ENCODE measurements at places on chromosomes 4 and X. TPM values are rescaled to one million over a fixed set of nuclear protein-coding genes. Genes with fewer than 3 reads are reported as not detected.

- DNase-seq, result no peak
Measured at GRCh38 chrX:10649265-10649664, 28.9 kb upstream of the MID1 start.

- DNase-seq, result no peak
Measured at GRCh38 chrX:42077675-42078074, 154.3 kb upstream of the CASK start.

DNA sequence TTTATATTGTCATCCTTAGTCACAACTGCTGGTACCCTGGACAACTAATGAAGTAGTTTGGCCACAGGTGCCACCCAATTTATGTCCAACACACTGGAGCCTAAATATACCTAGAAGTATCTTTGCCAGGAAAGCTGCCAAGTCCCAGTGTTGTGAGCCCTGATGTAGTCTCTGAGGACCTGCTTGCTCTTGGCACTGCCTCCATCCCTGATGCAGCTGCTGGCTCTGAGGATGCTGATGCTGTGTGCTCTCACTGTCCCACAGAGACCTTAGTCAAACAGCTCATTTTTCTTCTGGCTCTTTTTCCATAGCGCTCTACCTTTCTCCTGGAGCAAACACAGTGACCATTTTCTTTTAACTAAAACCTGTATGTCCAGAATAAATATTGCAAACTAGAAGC, 1535.4 kb upstream of the ADGRL3 start:
- DNase-seq, result no peak

DNA sequence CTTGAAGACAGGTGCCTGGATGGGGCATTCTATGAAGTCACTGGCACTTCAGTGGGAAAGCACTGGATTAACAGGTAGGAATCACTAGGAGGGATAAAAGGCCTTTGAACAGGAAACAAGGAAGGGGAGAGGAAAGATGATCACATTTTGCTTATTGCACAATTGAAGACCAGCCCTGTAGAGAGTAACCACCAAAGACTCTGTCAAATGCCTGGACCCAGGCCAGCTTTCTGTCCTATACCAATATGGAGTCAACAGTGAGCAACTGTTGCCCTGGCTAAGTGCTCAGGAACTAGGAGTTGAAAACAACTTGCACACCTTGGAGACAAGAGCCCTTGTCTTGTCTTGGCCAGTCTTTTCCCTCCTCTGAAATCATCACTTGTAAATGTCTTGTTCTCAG, 14.1 kb upstream of the RTL3 start:
- DNase-seq, result no peak

GRCh38 chr4:158172261-158173258, at the start of gene GASK1B:
Gene GASK1B, minus strand, starts transcription at chr4:158173025. Its CDS starts 1,650 bp downstream, at chr4:158171375.
- no peak for DNase-seq

GRCh38 chrX:63735882-63736281, 49.1 kb downstream of the ARHGEF9 start:
- no peak for DNase-seq

GRCh38 chrX:42248226-42248625, 324.9 kb upstream of the CASK start:
- no peak for DNase-seq

DNA sequence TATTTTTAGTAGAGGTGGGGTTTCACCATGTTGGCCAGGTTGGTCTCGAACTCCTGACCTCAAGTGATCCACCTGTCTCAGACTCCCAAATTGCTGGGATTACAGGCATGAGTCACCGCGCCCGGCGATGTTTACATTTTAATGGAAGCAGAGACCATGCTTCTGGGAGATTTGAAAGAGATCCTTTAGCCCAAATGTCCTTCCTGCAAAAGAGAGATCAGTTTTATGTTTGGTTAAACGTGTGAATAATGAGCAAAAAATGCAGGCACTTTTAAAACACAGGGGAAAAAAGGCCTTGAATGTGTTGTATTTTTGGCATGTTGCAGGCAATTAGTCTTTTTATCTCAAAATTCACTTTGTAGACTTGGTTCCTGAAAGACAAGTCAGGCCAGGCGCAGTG, 95.8 kb upstream of the ELOVL6 start:
- DNase-seq, result no peak

DNA sequence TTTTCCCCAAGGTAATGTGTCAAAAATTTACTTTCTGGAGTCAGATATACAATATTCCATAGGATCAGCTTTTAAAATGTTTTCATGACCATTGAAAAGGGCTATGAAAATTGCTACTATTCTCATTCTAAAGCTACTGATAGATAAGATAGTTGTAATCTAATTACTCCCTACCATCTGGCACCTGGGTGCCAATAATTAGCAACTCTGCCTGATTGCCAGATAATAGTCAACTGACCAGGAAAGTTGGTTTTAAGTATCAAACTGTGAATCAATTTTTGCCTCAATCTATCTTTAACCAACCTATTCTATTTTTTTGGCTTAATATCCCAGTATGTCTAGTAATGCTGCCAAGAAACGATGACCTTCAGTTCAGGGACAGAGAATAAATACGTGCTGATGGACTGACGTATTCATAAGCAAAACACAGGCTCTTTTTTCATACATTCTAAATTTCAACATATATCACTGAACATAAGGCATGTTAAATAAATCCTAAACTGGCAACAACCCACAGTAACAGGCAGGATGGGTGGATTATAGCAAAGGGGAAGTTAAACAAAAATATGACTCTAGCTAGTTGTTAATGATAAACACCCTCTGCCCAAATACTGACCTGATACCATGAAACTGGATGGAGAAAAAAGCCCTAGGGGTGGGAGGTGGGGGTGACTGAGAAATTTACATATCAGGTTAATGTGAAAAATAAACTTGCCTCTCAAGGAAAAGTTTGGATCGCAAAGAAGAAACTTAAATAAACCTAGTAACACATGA, 18.2 kb downstream of the SH3RF1 start:
- DNase-seq, result no peak

DNA sequence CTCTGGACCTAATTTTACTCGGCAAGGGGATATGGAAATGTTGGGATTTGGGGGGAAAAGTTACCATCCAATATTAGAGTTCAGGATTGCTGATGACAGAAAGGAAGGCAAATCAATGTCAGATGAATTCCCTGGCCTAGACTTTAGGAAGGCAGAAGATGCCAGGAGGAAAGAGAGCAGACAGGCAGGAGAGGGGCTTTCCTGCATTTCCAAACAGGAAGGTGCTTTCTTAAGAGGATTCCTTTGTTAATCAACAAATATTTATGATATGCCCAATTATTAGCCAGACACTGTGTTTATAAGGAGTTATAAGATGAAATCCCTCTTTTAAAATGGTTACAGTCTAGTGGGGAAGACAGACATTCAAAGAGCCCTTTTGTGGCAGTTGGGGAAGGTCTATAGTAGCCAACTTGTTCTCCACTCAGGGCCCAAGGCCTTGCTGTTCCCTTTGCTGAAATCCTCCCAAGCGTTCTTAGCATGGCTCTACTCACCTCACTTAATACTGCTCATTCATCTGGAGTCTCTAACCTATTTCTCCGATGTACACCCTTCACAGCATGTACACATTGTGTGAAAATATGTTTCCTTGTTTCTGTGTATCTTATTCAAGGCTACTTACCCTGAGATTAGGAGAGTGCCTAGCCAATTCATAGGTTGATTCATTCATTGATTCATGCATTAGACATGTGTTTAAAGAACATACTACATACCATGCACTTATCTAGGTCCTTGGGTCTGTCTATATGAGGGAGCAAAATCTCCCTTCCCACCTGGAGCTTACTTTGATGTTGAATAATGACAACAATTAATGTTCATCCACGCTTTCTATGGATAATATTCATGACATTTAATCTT, 5.3 kb downstream of the IGFBP7 start:
- DNase-seq, result no peak

DNA sequence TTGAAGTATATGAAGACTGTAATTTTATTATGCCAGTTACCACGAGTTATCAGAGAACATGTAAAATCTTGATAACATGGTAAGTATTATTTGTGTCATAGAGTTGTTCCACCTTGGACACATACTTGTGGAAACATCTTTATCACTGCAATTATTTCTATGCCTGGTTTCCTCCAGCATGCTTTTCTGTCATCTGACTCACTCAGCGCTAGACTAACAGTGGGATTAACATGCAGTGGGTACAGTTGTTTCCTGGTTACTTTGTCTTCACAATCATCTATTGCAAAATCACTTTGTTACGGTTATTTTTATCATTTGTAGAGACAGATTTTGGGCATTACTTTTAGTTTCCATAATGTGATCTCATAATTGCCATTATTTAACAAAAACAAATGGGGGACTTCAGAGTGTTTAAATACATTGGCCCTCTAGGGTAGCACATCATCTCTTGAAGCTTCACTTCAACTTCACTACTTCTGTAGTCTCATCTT, at the start of gene STATH:
Gene STATH (plus strand): TSS at position 441 of the 491 bp plus-strand sequence. CDS start 2,472 bp downstream, outside the sequence.
- no peak for DNase-seq

DNA sequence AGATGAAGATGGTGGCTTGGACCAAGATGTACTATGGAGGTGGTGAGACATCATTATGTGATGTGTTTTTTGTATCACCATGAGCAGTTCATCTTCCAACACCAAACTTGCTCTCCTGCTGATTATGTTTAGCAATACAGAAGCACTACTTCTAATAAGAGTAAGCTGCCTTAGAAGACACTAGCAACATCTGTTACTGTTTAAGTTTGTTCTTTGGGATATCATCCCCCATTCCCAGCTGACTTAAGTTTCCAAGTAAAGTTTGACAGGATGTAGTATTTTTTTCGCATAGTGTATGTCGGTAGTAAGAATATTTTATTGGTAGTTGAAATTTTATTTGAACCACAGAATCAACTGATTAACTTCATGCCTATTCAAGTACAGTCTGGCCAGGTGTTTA, 123.5 kb upstream of the BMPR1B start:
- DNase-seq, result no peak

DNA sequence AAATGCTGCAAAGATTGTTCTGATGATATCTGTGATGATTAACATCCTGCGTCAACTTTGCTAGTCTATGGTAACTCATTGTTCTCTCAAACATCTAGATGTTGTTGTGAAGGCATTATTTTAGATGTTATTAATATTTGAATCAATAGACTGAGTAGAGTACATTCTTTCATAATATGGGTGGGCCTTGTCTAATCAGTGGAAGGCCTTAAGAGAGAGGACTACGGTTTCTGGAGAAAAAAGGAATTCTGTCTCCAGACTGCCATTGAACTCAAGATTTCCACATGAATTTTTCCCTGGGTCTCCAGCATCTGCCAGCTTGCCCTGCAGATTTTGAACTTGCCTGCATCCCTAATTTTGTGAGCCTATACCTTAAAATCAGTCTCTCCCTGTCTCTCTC, 2381.1 kb upstream of the AGA start:
- DNase-seq, result no peak

- no peak for DNase-seq
Measured at GRCh38 chrX:20393944-20394343, 127.2 kb upstream of the RPS6KA3 start.

DNA sequence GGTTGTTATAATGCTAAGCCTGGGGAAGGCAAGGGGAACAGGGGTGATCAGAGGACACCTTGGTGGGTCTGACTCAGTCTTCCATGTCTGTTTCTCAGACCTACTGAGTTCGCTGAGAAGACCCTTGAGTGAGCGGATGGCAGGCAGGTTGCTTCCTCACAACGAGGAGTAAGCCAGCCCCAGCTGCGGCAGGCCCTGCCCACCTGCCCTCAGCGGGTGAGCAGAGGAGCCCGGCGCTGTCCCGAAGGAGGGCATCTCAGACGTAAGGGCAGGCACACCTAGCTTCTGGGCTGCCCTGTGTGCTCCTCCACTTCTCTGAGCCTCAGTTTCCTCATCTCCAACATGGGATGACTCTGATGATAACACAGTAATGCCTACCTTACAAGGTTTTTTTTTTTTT, 30.3 kb downstream of the MSX1 start:
- DNase-seq, result no peak

DNA sequence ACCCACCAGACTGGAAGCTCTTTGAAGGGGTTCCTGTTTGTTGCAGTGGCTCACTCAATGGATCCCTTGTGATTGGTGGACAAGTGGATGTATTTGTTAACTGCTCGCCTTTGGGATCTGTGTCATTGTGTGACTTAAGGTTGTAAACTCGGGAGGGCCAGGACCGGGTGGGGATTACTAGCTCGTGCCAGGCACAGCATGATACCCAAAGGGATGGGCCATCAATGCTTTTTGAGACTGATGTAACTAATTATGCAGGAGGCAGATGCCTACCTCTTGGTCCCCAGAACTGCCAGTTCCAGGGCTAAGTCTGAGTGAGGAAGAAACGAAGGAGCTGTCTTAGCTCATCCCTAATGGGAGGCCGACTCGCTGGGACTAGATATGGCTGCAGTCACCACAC, 27.7 kb downstream of the UTP14A start:
- no peak for DNase-seq

- no peak for DNase-seq
Measured at GRCh38 chrX:67050760-67051159, 411.9 kb upstream of the EDA2R start.

DNA sequence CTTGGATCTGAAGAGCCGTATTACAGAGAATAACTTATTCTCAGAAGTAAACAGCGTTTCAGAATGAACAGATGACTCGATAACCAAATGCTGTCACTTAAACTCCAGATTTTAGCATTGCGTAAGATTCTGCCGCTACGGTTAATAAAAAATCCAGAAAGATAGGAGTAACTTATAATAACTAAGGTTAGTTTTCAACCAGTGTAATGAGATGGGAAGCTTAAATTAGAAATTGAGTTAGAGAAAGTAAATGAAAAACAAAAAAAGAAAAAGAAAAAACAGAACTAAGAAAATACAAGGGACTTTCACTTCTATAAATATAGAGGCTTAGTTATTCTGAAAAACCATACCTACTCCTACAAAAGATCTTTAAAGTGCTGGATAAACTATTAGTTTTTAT, 13.1 kb upstream of the PARM1 start:
- DNase-seq, result no peak

GRCh38 chr4:6724421-6725111, 8.6 kb downstream of the BLOC1S4 start:
- no peak for DNase-seq

DNA sequence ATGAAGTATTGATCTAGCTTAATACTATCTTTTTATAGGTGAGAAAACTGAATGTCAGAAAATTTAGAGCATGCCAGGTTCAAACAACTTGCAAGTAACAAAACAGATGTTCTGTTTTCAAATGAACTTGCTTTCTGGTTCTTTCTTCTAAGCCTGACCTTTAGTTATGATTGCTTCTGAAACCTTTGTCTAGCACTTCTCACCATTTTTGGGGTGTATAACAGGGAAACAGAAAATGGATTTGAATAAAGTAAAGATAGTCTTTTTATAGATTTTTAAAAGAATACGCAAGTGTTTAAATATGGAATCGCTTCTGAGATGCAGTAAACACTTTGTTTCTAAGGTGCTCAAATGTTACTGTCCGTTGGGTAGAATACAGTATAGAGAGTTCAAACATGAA, 687.2 kb upstream of the CPEB2 start:
- DNase-seq, result no peak

FAM184B gene
- total RNA-seq, result not detected

N4BP2 gene
- 23.8 TPM for total RNA-seq

UGT2B7 gene
- total RNA-seq, result not detected

BMP3 gene
- total RNA-seq, result not detected

RADX gene
- 8.0 TPM for total RNA-seq

CXXC4 gene
- total RNA-seq, result not detected

TLR2 gene
- 0.25 TPM for total RNA-seq
